ENCODE measurements at places on chromosomes 2 and 18.
A peak's percentile ranks its signal among the peaks of the same experiment; 100 is the strongest.

GRCh38 chr2:154361276-154361675 is 337.2 kb upstream of the KCNJ3 start:
- no peak for DNase-seq

DNA sequence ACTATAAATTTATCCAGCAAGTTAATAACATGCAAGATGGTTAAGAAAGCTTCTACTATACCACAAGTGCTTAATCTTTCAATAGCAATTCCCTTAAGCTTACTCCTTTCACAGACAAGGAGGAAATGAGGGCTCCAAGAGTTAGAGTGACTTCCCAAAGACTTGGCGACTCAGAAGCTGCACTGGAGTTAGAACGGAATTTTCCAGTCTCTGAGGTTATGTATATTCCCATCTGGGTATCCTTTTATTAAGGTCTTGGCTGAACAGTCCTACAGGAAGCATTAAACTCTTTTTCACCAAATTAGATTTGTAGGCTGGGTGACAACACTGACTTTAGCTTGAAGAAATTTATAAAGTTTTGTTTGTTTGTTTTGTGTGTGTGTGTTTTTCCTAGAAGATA is 256.9 kb upstream of the DPP10 start:
- no peak for DNase-seq

DNA sequence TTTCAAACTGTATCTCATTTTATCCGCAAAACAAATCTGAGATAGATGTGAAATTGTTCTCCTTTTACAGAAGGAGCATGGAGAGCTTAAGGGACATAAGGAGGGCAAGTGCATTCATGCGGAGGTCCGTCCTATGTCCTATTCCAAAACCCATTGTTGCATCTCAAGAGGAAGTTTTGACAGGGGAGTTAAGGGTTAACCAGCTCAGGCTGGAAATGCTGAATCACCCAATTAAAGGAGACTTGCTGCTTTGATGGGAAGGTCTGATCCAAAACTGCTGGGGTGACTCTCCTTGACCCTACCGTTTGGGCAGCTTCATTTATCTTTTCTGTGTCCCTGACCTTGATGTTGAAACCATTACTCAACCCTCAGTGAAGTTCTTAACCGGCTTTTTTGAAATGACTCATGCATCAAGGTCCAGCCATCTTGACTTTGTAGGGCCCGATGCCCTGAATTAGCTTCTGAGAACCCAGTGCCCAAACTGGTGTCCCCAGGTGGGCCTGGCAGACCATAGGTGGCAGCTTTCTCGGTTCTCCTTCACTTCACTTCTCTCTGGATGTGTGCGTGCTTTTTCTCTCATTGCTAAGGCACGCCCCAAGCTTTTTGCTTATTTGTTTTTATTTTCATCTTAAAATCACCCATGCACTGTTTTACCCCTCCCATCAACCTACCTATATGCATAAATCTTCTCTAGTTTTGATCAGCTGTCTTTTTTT is 15.9 kb upstream of the TXNDC2 start:
- DNase-seq = peak; percentile 83

- no peak for DNase-seq
Observed at GRCh38 chr2:16246911-16247310, 306.6 kb downstream of the MYCN start.

Measured in adrenal gland (tissue), 19 donors.